ENCODE measurements at places on chromosomes 12 and 14. TPM values are rescaled to one million over a fixed set of nuclear protein-coding genes. Genes with fewer than 3 reads are reported as not detected.

Gene EMP1
- 20.1 TPM for total RNA-seq

Gene TMEM52B
- 0.27 TPM for total RNA-seq

Gene NGB
- total RNA-seq, result 1.5 TPM

Gene DHH
- total RNA-seq, result 0.54 TPM

Gene TAS2R14
- total RNA-seq, result 23.5 TPM

Gene POLE2
- 18.8 TPM for total RNA-seq

Gene KLRC3
- 5.7 TPM for total RNA-seq

Data from cerebellum (tissue), 4 donors.